Neural progenitor cell (in vitro differentiated cells): ENCODE measurements at places on chromosomes 4 and X.

DNA sequence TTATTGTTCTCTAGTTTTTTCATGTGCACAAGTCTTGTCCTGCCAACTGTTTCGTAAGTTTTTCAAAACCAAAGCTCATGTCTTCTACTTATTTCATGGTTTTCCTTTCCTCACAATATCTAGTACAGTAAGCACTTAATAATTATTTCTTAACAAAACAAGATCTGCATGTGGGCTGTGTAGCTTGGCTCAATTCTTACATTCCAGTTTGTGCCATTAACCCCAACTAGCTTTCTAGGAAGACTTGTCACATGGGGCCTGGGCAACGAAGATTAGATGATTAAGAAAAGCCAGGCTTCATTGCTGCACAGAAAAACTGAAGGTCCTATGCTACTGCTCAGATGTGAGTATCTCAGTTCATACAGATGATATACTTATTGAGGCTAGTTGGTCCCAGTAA, 155.3 kb upstream of the TEX13A start:
- DNase-seq, result no peak

DNA sequence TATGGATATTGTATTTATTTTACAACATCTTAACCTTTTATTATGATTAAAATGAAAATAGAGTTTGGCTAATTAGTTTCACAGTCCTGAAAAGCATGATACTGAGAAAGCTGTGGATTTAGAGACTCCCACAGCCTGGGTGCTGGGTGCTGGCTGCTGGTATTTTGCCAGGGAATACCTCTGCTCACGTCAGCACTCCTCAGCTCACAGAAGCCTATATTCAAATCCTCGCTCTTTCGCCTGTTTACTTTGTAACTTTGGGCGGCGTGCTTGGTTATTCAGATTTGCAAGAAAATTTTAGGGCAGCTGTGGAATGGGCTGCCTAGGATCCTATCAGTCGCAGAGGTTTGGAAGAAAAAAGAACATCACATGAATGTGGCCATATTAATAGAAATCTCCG, 261.8 kb downstream of the DCTD start:
- DNase-seq, result no peak

GRCh38 chr4:140834839-140835495, 78.8 kb upstream of the TBC1D9 start:
- DNase-seq, result peak; percentile 76

- DNase-seq, result no peak
Measured at GRCh38 chr4:99221980-99222379, 2.9 kb upstream of the ADH6 start.

- no peak for DNase-seq
Measured at GRCh38 chr4:26503844-26504243, 13.6 kb upstream of the CCKAR start.

DNA sequence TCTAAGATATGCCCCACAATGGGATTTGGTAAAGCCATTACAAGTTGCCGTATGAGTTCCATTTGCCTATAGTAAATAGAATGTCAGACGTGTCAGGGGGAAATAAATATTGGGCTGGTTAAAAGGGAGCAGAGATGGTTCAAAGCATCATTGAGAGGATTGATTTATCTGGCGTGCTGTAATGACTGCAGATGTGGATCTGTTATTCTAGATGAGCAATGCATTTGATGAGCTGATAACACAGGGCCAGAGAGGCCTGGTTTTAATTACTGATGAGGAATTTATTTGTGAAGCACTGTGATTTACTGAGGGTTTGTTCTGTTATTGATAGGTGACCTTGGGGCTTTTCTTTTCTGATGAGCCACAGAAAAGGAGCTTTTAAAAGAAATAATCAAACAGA, 62.5 kb downstream of the DACH2 start:
- DNase-seq, result no peak

GRCh38 chr4:140363051-140363450, 10.4 kb upstream of the SCOC start:
- DNase-seq, result no peak

GRCh38 chr4:1821679-1822567, 28.8 kb downstream of the FGFR3 start:
- no peak for DNase-seq

- peak; percentile 68 for DNase-seq
Measured at GRCh38 chr4:182536221-182536811, 293.1 kb downstream of the TENM3 start.

DNA sequence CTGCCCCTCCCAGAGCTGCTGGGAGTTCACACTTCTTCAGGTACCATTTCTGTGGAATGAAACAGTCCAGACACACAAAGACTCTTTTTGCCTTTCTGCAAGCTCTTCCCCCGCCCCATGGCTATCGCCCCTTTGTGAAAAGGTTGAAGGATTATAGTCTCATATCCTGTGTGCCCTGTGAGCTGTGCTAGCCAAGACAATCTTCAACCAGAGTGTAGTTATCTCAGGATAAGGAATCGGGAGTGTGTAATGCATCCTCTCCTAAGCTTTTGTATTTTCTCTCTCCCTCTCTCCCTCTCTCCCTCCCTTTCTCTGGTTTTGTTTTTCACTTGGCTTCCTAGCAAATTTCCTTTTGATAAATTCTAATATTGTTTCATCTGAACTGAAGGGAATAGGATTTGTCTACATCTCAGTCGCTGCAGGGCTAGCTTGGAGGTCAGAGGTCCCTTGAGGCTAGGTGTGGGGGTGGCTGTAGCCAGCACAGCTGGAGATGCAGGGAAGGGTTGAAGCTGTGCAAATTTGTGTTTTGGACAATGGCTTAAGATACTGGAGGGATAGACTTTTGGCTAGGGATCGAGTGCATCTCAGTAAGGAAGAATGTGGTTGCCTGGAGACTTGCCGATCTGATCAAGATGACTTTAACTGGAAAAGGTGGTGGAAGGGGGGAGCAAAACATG, 74.6 kb upstream of the NALF2 start:
- no peak for DNase-seq

GRCh38 chr4:186021461-186022167, 47.3 kb upstream of the TLR3 start:
- peak; percentile 88 for DNase-seq

DNA sequence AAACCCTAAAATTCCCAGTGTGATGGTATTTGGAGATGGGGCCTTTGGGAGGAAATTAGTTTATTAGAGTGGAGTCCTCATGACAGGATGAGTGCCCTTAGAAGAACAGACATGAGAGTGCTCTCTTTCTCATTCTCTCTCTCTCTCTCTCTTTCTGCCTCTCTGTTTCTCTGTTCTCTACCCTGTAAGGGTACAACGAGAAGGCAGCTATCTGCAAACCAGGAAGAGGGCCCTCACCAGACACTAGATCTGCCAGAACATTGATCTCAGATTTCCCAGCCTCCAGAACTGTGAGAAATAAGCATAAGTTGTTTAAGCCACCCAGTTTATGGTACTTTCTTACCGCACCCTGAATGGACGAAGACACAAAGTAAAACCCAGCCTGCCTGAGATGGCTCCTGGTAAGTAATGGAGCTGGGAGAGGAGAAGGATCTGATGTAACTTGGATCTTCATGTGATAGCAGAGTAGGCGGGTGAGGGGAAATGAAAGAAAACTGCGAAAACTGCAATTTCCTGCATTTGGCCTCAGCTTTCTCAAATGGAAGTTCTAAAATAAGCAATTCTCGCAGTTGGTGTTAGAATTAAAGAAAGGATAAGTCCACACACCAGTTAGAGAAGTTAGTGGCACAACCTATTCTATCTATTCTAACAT, 8.7 kb upstream of the CDS1 start:
- no peak for DNase-seq

- DNase-seq, result no peak
Measured at GRCh38 chr4:104206784-104207183, 287.9 kb downstream of the CXXC4 start.

DNA sequence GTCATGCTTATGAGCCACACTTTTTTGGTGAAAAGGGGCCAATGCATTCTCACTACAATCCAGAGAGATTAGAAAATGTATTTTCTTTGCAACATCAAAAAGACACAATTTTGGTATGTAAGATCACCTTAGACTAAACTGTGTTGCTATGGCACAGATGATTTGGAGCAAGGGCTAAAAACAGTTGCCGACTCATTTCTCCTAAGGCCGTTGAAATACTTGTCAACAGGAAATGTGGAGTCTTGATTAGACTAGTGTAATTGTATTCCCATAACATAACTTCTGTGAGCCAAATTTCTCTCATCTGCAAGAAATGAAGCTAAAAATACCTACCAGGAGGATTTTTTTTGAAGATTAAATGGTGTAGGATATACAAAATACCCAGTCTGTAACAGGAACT, 2547.7 kb downstream of the ARAP2 start:
- DNase-seq, result no peak

GRCh38 chrX:118745570-118745969, 18.2 kb downstream of the IL13RA1 start:
- no peak for DNase-seq

DNA sequence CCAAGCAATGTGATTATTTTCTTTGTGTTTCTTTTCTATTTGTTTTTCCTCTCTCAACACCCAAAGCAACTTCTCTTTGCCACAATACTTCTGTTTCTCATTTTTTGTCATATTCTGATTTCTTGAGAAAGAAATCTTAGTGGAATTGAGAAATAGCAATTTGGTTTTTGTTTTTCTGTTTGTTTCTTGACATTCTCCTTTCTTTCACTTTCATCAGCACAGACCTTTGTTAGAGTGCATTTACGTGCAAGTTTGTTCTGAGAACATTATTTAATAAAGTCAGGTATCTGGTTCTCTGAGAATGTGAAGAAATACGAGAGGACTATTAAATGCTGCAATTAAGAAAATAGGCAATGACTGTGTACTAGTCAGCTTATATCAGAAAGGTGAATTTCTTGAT, 608.1 kb upstream of the AADAT start:
- no peak for DNase-seq

- DNase-seq, result no peak
Measured at GRCh38 chrX:118181030-118181429, 64.4 kb upstream of the KLHL13 start.

DNA sequence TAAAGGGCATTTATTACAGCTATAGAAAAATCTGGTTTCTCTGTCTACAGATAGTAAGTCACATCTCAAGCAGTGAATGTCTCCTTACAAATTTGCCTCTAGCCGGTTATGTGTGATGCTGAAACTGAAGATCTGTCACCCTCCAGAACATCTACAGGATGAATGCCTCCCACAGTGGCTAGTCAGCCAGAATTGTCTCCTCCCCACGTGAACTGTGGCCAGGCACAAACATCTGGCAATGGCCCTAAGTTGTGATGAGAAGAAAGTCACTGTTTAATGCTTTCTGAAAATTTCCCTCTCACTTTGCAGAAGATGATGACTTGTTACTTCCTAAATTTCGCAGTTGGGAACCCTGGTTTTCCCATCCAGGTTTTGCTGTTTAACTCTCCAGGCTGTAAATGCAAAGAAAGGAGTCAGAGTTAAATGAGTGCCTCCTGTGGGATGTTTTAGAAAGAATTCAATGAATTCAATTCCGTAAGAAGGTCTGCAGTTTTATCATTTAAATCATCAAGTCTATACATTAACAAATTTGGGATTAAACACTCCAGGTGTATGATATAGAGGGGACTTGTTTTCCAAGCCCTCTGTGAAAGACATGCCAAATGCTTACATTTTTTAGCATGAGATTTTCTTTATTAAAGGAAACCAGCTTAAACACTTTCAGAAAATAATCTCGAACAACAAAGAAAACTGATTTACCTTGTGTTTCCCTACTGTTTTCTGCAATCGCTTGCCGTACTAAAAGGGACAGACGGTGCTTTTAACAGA, 55.4 kb upstream of the TLR3 start:
- DNase-seq, result no peak
